ENCODE measurements at places on chromosomes 11 and 22.
A peak's percentile ranks its signal among the peaks of the same experiment; 100 is the strongest.

DNA sequence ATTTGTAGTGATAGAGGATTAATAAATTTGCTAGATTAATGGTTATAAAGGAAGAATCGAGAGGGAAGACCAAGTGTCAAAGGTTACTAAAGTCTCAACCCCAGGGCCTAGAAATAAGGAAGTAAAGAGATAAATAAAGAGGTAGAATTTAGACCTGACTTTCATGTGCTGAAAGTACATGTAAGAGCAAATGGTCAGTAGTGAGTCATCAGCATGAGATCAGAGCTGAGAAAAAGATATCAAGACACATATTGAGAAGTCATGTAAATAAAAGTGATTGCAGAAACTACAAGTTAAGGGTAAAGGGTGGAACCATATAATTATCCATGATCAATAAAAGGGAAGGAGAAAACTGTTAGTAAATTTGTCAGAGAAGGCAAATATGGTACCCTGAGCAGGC lies 1.4 kb upstream of the OR8B8 start:
- no peak for DNase-seq

- no peak for DNase-seq
Measured at GRCh38 chr11:28559492-28559891, 451.3 kb downstream of the METTL15 start.

GRCh38 chr22:31223786-31224191 lies 11.7 kb downstream of the LIMK2 start:
- DNase-seq = no peak

- no peak for DNase-seq
Measured at GRCh38 chr11:46064221-46064620, 57.0 kb downstream of the PHF21A start.

GRCh38 chr11:83174008-83174407 lies 17.1 kb downstream of the PCF11 start:
- no peak for DNase-seq

DNA sequence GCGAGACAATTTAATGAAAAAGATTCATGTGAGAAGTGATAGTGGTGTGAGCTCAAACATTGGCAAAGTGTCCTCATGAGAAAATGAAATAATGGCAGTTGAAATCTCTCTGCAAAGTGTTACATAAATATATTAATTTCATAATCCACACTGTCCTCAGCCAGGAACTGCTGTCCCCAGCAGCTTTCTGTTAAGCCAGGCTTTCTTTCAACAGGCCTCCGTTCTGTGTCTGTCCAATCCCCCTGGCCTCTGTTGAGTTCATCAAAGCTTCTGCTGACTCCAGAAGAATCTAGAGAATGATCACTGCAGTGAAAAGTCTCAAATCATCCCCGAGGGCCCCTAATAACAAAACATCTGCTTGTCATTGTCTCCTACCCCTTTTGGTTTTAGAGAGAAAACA lies 10.0 kb upstream of the ASCC2 start:
- no peak for DNase-seq

GRCh38 chr11:20000351-20001134 lies 159.7 kb downstream of the DBX1 start:
- peak; percentile 97 for DNase-seq

DNA sequence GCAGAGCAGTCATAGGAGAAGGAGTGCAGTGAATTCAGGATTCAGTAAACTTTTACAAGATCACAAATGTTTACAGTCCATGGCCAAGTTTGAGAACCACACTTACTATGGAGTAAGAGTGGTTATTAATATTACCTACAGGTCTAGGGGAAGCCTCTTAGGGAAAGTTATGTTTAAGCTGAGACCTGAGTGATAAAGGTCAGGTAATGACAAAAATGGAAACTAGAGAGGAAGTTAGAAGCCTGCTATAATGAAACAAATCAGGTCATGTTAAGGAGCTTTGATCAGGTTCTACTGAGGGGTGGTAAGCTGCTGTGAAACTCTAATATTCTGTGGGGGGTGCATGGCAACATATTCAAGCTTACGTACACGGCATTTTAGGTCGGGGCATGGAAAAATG lies 32.5 kb upstream of the SLC22A9 start:
- DNase-seq = no peak

- no peak for DNase-seq
Measured at GRCh38 chr11:81004576-81004975, 1563.7 kb upstream of the TENM4 start.

- peak; percentile 35 for DNase-seq
Measured at GRCh38 chr11:90241414-90241813, 18.6 kb upstream of the CHORDC1 start.

GRCh38 chr11:82930229-82930628 lies 28.7 kb downstream of the DDIAS start:
- no peak for DNase-seq

DNA sequence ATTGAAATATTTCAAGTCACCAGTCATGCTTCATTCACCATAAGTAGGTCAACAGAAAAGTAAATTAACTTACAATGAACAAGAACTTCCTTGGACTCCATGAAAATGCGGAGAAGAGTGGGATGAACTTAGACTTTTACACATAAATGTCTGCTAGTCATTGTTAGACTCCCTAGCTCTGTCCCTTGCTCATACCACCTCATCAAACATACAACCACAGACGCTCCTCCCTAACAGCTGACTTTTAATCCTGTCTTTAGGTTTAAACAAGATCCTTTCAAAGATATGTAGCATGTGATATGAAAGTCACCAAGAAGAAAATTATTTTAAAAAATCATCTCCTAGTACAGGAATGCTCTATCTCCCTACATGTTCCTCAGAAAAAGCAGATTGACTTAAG lies 248.1 kb downstream of the DLG2 start:
- DNase-seq = no peak

GRCh38 chr11:64516226-64516625 lies 74.8 kb upstream of the SLC22A12 start:
- no peak for DNase-seq

GRCh38 chr11:118214210-118214914 lies 10.4 kb downstream of the JAML start:
- no peak for DNase-seq

DNA sequence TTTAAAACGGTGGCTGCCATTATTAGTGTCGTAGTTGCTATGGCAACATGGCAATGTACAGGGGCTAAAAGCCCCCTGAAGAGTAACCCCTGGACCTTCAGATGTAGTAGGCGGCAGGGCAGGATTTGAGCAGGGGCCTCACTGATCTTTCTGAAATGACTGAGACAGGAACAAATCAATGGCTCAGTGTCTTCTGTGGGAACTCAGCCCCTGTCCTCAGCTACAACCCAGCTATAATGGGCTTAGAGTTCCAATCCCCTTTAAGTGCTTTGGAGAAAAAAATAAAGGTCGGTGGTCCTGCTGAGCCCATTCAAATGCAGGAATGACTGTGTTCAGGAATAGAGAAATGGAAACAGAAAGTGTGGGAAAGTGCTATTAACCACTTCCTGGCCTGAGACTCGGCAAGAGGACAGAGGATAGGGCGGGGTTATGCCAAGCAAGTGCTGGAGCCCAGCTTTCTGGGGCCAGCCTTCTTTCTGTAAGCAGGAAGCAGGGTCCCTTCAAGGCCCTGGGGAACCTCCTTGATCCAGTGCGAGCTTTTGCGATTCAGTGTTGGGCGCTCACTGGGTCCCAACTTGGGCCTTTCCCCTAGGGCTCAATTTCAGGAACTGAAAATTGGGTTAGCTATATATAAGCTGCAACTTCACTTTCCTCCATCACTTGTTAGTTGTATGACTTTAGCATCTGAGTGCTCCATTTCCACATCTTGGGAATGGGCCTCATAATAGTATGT lies 6.1 kb upstream of the CD82 start:
- DNase-seq = no peak

GRCh38 chr11:33582636-33583325 lies 117.8 kb downstream of the C11orf91 start:
- DNase-seq = no peak

DNA sequence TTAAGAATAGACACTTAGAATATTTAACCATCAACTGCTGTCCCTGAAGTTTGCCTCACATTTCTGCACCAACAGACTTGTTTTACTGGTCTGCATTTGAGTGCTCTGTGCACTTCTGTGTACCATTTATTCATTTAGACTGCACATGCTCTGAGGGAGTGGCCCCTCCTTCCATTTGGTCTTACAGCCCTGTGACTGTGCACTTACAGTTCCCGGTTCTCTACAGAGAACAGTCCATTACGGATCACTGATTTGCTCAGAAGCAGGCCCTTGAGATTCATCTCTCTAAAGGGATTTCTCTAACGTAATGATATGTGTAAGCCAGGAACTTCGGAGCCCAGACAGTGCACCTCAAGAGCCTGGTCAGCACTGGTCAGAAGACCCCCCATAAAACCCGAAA lies 247.3 kb upstream of the BLID start:
- DNase-seq = peak; percentile 13

DNA sequence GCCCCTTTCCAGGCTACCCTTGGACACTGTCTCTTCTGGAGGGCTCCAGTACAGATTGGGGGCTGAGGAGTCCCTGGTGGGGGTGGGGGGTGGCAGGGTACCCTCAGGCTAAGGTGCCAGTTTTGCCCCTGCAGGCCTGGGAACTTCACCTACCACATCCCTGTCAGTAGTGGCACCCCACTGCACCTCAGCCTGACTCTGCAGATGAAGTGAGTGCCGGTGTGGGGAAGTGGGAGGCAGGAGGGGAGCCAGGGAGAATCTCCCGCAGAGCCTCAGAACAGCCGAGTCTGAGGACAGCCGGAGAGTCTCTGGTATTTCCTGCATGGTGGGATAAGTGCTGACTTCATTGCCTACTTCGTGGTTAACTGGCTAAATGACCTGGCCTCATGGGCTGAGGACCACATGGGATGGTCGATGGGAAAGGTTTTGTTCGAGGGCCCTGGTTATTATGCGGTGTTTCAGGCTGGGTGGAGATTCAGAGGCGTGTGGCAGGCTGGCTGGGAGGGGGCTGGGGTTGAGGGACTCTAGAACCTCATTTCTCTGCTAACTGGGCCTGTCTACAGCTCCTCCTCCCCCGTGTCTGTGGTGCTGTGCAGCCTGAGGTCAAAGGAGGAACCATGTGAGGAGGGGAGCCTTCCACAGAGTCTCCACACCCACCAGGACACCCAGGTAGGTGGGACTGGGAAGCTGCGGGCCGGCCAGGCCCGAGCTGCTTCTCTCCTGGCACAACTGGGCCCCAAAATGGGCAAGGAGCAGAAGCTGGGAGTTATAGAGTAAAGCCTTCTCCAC lies 8.5 kb downstream of the TMEM258 start:
- DNase-seq = no peak

DNA sequence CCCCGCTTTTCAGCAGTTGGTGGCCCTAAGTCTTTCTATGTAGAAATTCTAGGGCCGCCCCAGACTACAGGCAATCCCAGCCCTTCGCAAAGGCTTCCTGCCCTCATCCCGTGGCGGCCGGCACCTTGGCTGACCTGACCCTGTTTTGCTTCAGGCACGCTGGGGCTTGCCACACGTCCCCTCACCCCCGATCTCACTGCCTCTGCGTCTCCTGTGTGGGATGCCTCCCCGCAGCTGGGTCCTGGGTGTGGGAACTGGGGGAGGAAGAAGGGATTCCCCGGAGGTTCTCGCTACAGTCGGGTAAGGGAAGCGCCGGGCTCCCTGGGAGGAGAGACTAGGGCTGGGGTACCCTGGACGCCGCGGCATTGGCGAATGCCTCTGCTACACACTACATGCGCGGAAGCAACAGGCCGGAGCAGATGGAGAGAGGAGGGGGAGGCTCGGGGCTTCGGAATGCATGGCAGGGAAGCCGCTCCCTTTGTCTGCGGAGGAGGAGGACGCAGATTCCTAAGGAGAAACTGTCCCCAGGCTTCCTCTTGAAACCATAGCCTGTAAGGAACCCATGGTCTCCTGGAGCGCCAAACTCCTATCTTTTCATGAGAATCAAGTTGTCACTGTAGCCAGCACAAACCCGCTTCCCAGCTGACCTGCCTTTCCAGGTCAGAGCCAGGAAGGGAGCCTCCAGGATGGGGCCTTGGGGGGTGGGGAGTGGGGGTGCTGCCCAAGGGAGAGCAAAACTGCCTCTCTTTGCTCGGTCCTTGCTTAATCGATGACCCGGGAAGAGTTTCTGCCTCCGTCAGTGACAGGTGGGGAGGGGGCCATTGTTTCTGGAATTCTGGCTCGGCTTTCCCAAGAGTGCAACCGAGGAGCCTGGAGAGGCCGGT lies 1.4 kb downstream of the DTX4 start:
- peak; percentile 24 for DNase-seq

DNA sequence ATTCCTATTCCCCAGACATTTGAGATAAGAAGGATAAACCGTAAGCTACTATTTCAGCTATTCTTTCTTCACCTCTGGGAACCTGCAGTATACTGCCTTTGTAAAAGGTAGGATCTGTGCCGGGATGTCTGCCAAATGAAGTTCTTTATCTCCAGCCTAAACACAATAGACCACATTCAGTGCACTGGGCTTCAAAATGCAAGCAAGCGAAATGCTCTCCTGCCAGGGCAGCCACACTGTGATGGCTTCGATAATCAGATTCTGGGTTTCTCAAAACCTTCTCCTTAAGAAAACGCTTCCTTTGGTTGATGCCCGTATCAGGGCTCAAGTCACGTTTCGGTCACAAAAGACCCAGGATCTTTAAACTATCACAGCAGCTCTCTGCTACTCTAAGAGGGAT lies 299.5 kb upstream of the B3GAT1 start:
- DNase-seq = peak; percentile 63

DNA sequence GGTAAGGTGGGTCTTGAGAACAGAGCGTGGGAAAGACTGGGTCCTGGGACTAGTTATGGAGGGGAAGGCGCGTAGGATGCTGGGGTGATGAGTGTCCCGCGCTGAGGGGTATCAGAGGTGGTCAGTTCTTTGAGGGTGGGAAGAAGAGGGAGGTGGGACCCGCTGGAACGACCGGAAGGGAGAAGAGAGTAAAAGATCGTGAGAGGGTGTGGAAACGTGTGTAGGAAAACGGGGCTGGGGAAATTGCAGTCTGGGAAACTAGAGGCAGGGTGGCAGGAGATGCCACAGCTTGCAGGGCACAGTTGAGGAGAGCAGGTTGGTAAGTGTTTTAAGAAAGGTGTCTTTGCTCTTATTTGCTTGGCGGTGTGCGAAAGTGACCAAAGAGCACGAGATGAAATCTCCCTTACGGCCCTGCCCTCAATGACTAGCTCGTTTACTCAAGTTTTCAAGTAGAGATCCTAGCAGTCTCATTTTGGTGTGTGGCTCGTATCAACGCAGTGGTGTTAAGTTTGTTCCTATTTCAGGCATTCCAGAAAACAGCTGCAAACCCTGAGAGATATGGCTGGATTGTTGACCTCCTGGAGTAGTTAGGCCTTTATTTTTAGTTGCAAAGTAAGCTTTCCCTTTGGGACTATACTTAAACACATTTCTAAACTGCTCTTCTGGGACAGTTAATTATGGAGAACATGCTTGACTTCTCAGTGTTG lies 615 bp downstream of the STT3A start:
- peak; percentile 76 for DNase-seq

- no peak for DNase-seq
Measured at GRCh38 chr11:1854132-1854948, 1.5 kb downstream of the LSP1 start.

- DNase-seq = no peak
Measured at GRCh38 chr22:19351604-19352003, 60.1 kb upstream of the CLTCL1 start.
